Psoas muscle (tissue), 8 donors: ENCODE measurements at places on chromosomes 16 and 17. TPM values are rescaled to one million over a fixed set of nuclear protein-coding genes. Genes with fewer than 3 reads are reported as not detected.

The TNFSF13 gene
- 4.3 TPM for polyA plus RNA-seq

The TLCD3A gene
- polyA plus RNA-seq, result 0.86 TPM

The CAPNS2 gene
- 0.04 TPM for polyA plus RNA-seq

The CBX2 gene
- 0.51 TPM for polyA plus RNA-seq

The SPATA22 gene
- polyA plus RNA-seq, result 0.05 TPM
